AG08395 (cell line): ENCODE measurements at places on chromosomes 4 and X.
A peak's percentile ranks its signal among the peaks of the same experiment; 100 is the strongest.

GRCh38 chrX:66833426-66833825 lies 194.5 kb upstream of the EDA2R start:
- no peak for DNase-seq

DNA sequence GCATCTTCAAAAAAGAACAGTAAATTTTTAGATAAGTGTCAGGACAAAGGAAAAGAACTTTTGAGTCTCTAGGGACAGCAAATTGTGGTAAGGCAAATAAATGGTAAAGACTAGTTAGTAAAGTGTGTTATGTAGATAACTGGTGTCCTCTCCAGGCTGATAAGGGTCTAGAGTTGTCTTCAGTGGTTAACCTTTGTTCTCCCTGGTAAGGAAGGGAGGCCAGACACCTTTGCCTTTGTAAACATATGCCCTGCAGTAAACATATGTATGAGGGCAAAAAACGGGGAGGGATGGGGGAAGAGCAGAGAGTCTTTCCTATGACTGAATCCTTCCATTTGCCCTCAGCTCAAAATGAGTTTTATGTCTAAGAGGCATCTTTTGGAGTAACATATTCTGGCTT lies 384.6 kb downstream of the HNRNPD start:
- no peak for DNase-seq

- peak; percentile 27 for DNase-seq
Observed at GRCh38 chr4:38856524-38857337, at the start of gene TLR6. Gene TLR6 (minus strand): TSS chr4:38856817. CDS start chr4:38829473, 27,344 bp downstream.

DNA sequence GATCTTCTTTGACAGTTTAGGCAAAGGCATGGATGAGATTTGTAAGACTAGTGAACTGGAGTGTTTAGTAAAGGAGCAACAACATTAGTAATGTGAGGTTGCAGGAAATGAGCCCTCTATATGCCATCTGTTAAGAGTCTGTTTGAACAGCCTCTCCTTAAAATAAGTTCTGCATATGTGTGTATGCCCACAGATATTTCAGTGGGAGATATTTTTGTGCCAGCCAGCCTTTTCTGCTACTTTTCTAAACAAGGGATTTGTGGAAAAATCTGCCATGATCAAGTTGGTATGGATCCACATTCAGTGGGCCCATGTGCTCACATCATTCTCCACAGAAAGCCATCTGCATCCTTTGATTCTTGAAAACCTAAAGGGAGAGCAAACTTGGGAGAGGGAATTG lies 237.7 kb downstream of the OPHN1 start:
- no peak for DNase-seq
